Epithelial cell of prostate (primary cell): ENCODE measurements at places on chromosomes 12 and 14.

- DNase-seq, result no peak
These were observed 421.2 kb downstream of the CCDC91 start for GRCh38 chr12:28611449-28611848.

DNA sequence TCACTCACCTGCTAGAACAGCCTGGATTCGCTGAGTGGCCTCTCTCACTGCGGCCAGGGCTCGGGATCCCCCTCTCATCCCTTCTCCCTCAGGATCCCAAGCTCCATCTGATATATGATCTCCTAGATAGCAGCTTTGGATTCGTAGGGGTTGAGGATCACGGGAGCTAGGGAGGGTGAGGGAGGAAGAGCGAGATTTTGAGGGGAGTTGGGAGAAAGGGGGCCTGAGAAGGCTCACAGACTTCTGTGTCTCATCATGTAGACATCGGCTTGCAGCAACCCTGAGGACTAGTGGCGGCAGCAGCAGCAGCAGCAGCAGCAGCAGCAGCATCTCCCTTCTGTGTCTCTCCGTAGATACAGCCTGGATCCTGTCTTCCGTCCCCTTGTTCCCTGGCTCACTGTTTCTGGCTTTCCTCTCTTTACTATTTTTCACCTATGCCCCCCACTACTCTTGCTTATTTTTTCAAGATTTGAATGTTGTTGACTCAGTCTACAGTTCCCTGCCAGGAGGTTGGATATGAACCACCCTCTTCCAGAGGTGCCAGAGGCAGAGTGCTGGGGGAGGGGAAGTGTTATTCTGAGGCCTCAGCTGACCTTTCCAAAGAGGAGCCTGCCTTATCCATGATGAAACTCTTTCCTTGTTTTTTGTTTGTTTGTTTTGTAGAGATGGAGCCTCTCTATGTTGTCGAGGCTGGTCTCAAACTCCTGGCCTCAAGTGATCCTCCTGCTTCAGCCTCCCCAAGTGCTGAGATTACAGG, at the start of gene CIROP:
Gene CIROP, minus strand, starts transcription at position 399 of the 757 bp plus-strand sequence. Its CDS starts 69 bp downstream, at position 330.
- no peak for DNase-seq

- DNase-seq, result peak; percentile 24
These were observed 576 bp downstream of the ERP29 start for GRCh38 chr12:112013601-112014402.

DNA sequence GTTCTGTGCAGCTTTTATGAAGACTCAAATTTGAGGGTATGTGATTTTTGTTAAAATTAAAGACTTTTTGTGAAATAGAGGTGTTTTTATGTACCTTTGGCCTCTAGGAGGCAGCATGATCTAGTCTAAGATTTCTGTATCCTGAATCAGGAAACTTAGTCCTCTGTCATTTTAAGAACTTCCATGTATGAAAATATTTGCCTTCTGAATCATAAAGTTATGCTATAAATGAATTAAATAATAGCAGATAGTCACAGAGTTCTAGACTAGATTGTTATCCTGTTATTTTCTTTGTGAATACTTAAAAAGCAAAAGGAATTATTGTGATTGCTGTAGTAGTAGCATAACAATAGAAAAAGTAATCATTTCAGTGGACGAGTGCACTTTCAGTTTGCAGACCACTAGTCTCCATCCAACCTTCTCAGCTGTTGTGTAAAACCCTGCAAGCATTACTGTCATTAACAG, 56.3 kb downstream of the FGD4 start:
- DNase-seq, result no peak

- no peak for DNase-seq
These were observed 505.4 kb downstream of the LRFN5 start for GRCh38 chr14:42112108-42112507.

DNA sequence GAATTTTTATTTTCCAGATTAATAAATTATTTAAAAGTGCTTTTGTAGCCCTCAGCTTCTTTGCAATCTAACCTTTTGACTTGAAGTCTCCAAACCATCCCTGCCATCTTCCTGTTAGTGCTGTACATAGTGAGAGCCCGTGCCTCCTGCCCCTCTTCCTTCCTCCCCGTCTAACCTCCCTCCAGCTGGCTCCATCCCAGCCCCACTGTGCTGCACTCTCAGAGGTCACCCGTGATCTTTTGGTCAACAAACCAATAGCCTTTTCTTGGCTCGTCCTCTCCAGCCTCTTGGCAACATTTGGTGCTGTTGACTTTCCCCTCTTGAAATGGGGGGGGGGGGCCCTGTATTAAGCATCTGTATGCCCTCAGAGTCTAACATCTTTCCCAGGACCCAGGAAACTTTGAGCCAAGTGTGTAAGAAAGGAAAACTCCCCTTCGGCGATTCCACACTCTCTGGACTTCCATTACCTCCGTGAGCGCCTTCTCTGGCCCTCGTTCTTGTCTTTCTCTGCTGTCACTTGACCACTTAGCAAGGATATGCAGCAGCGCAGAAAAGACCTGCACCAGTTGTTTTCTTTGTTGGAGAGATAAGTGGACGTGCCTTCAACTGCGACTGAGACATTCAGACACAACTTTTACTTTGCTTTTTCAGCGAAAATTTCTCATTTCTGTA, 44.1 kb downstream of the FBXW8 start:
- DNase-seq, result no peak

GRCh38 chr14:69460093-69460701, 24.3 kb upstream of the PLEKHD1 start:
- DNase-seq, result peak; percentile 48

DNA sequence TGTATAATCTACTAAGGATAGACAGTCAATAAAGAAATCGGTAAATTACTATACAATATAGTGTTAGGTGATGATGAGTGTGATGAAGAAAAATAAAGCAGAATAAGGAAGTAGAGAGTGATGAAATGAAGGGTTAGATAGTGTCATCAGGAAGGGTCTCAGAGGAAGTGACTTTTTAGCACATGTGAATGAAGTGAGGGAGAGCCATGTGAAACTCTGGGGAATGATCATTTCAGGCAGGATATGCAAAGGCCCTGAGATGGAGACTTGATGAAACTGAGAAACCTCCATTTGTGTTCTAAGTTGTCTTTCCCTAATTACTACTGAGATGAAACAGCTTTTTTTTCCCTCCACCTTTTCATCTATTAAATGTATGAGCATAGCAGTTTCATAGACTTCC, 19.4 kb upstream of the GNPTAB start:
- DNase-seq, result no peak

GRCh38 chr12:94078138-94078723, 70.1 kb upstream of the PLXNC1 start:
- DNase-seq, result no peak

DNA sequence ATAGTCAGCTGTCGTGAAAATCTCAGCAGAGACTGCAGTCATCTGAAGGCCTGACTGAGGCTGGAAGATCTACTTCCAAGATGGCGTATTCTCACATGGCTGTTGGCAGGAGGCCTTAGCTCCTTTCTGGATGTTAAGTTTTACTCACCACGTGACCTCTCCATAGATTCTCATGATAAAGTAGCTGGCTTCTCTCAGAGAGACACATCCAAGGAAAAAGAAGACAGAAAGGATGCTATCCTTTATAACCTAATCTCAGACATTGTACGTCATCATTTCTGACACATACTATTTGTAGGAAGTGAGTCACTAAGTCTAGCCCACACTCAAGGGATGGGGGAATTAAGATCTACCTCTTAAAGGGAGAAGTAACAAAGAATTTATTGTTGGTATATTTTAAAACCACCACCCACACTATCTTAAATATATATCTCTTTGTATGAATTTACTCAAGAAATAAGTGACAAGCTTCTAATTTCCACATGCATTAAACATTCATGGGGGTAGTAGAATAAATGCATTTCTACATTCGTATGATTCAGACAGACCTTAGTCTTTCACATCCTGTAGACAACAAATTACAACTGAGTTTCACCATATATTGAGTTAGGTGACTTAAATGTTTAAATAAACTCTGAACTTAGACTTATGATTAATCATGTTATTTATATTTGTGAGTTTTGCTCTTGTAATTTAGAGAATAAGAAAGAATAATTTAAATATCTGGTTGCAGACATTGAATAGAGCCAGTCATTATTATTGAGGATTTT, 411.0 kb downstream of the LRIG3 start:
- DNase-seq, result peak; percentile 69

GRCh38 chr12:106897981-106898901, 57.5 kb upstream of the TMEM263 start:
- no peak for DNase-seq

- no peak for DNase-seq
These were observed 25.5 kb downstream of the SLC25A3 start for GRCh38 chr12:98618952-98619351.

DNA sequence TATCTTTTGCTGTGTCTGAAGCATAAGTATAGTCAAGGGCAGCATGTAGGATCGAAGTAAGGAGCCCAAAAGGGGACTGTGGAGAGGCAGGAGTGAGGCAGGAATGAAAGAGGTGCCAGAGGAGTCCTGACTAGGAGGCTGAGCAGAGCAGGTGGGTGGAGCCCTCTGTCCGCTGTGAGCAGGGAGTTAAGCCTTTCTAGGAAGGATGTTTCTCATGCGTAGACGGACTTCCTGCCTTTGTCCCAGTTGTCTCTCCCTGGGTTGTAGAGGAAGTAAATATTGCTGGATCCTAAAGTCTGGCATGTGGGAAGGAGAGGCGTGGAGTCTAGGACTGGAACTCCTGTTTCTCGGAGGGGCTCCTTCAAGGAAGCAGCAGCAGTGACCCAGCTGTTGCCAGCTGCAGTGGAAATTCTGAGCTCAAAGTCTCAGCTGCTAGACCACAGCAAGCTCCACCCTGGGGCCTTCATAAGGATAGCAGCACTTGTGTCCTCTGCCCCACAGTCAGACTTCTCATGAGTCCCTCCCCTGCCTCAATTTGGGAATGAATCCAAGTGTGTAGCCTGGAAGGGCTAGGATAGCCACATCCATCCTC, 44.0 kb downstream of the RBMS2 start:
- no peak for DNase-seq

GRCh38 chr14:72634691-72635616, 258.9 kb downstream of the DPF3 start:
- DNase-seq, result no peak

DNA sequence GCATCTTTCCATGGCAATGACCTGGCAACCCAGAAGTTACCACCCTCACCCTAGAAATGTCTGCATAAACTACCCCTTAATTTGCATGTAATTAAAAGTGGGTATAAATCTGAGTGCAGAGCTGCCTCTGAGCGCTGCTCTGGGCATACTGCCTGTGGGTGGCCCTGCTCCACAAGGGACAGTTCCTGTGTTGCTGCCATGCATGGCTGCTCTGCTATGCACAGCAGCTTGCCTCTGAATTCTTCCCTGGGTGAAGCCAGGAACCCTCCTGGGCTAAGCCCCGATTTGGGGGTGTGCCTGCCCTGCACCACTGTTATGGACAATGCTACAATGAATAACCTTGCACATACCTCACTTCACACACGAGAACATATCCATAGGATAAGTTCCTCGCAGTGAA, 35.7 kb upstream of the GPR132 start:
- DNase-seq, result no peak

GRCh38 chr12:27979145-27979544, 6.6 kb upstream of the PTHLH start:
- no peak for DNase-seq

DNA sequence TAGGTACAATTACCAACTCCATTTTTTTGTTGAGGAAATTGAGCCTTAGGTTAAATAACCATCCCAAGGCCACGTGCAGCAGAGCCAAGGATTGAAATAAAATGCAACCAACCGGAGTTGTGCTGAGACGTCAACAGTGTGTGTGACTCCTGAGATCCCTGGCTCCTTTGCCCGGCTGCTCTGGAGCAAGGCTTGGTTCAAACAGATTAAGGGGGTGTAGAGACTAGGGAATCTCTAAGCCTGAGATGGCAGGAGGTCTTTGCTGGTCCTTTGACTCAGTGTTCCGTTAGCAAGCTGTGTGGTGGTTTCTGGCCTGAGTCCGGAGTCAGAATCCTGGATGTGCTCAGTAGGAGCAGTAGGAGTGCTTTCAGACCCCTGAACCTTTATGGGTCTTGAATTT, 1.4 kb upstream of the SLC8A3 start:
- DNase-seq, result no peak

DNA sequence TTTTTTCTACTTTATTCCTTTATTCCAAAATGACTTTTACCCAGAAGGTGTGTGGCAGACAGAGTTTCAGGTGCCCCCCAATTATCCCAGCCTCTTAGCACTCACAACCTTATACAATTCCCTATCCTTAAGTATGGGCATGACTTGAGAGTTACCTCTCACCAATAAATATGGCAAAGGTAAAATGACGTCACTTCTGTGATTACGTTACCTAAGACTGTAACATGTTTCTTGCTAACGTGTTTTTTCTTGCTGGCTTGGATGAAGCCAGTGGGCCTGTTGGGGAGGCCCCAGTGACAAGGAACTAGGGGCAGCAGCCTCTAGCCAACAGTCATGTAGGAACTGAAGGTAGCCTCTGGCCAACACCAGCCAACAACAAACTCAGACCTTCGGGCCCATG, 13.3 kb upstream of the TUNAR start:
- DNase-seq, result no peak

DNA sequence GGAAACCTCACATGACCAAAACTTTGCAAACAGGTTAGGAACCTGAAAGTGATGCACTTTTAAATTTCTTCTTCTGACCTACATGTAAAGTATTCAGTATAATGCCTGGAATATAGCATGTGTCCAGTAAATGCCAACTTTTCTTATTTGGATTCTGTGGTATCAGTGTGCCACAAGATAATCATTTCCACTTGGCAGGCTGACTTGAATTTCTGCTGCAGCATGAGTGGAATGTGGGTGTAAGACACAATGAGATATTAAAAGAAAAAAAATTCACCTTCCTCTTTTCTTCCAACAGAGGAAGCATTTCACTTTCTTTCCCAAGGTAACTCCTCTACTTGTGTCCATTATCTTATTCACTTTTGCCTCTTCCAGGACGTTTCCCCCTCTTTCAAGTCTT, 141.9 kb upstream of the PRKD1 start:
- no peak for DNase-seq

- no peak for DNase-seq
These were observed 2.3 kb downstream of the ADGRD1 start for GRCh38 chr12:130956009-130956408.

DNA sequence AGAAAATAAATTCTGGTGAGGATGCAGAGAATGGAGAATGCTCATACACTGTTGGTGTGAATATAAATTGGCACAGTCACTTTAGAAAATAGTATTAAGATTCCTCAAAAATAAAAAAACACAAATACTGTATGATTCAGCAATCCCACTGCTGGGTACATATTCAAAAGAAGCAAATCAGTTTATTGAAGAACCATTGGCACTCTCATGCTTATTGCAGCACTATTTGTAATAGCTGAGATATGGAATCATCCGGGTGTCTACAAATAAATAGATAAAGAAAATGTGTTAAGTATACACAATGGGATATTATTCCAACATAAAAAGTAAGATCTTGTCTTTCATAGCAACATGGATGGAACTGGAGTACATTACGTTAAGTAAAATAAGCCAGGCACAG, 579.4 kb upstream of the SEL1L start:
- DNase-seq, result no peak

DNA sequence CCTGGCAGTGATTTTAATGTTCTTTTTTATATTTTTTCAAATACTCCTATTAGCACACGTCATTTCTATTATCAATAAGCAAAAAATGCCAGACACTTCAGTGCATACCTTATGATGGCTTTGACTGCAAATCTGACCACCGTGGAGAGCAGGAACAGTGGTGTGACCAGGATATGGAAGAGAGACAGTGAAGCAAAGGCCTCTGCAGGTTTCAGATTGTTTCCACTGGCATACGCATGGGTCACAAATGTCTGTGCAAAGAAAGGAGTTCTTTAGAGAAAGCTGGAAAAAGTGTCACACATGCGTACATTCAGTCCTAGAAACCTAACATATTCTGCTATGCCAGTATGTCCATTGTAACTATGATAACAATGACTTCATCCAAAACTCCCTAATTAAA, 47.3 kb downstream of the ABCC9 start:
- DNase-seq, result no peak
